Right lobe of liver (tissue), 6 donors: ENCODE measurements at places on chromosomes 13 and 19. TPM values are rescaled to one million over a fixed set of nuclear protein-coding genes. Genes with fewer than 3 reads are reported as not detected.

The UQCR11 gene
- total RNA-seq = 183 TPM

The DIRAS1 gene
- total RNA-seq = 0.19 TPM

The KLK8 gene
- total RNA-seq = not detected

The FRY gene
- total RNA-seq = 25.0 TPM

The MYH14 gene
- total RNA-seq = 87.8 TPM

The GRIK5 gene
- 0.42 TPM for total RNA-seq

The ADAMTSL5 gene
- total RNA-seq = 4.8 TPM

The CRLF1 gene
- total RNA-seq = 1.2 TPM

The SIGLEC11 gene
- 0.74 TPM for total RNA-seq
